Stomach (tissue), 19 donors: ENCODE measurements at places on chromosomes 4 and X. TPM values are rescaled to one million over a fixed set of nuclear protein-coding genes. Genes with fewer than 3 reads are reported as not detected.

- no peak for DNase-seq
These were observed 13.4 kb upstream of the COL25A1 start for GRCh38 chr4:109315818-109316217.

GRCh38 chr4:139685180-139685579 lies 19.6 kb downstream of the MGST2 start:
- no peak for DNase-seq

GRCh38 chr4:60724623-60725022 lies 475.5 kb upstream of the ADGRL3 start:
- DNase-seq: no peak

- DNase-seq: no peak
These were observed 15.8 kb upstream of the VEGFD start for GRCh38 chrX:15399962-15400391.

GRCh38 chrX:39729981-39730661 lies 367.6 kb downstream of the BCOR start:
- peak; percentile 56 for DNase-seq

GRCh38 chr4:36740796-36741310 lies 459.4 kb downstream of the DTHD1 start:
- no peak for DNase-seq

DNA sequence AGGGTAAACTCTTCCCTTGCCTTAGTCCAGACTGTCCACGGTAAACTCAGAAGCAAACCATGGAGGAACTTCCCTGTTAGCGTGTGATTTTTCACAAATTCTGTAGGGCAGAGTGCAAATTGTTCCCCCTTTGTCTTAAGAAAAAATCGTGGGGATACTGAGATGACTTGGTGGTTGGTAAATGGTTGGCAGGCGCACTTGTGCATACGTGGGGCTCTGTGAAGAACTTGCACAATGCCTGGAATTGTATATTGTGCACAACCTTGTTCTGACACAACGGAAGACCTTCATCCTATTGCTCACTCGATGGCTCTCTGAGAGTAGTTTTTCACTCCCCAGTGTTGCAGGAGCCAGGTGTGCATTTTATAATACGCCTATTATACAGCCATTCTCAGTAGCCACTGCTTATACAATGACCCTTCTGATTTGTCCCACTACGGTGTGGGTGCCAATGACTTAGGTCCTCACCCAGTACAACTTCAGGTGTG lies 150.0 kb downstream of the SPRY1 start:
- peak; percentile 58 for DNase-seq

GRCh38 chr4:145679520-145679919 lies 426 bp upstream of the C4orf51 start:
- peak; percentile 76 for DNase-seq

AMTN gene
- total RNA-seq: not detected
